ENCODE measurements at places on chromosomes 11 and 22.

GRCh38 chr11:126111458-126112116 lies 48.9 kb upstream of the CDON start:
- no peak for DNase-seq

DNA sequence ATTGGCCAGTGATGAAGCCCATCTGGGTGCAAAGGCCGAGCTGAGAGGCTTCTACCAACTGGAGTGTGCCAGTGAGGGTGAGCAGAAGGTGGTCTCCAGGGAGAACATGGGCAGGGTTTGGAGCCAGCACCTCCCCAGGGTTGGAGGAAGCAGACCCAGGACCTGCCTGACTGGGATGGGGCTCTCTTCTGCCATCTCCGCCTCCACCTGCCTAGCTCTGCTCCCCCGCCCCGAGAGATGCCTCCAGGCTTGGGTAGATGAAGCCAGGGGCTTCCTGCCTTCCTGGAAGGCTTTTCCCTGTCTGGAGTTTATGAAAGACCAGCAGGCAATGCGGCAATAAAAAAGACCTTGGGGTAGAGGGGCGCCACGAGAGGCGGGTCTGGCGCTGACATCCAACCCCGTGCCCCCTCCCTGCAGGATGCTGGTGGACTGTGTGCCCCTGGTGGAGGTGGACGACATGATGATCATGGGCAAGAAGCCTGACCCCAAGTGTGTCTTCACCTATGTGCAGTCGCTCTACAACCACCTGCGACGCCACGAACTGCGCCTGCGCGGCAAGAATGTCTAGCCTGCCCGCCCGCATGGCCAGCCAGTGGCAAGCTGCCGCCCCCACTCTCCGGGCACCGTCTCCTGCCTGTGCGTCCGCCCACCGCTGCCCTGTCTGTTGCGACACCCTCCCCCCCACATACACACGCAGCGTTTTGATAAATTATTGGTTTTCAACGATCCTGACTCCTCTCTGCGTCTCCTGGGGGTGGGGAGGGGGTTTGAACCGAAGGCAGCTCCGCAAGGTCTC lies 3.3 kb downstream of the SELENOM start:
- no peak for DNase-seq

DNA sequence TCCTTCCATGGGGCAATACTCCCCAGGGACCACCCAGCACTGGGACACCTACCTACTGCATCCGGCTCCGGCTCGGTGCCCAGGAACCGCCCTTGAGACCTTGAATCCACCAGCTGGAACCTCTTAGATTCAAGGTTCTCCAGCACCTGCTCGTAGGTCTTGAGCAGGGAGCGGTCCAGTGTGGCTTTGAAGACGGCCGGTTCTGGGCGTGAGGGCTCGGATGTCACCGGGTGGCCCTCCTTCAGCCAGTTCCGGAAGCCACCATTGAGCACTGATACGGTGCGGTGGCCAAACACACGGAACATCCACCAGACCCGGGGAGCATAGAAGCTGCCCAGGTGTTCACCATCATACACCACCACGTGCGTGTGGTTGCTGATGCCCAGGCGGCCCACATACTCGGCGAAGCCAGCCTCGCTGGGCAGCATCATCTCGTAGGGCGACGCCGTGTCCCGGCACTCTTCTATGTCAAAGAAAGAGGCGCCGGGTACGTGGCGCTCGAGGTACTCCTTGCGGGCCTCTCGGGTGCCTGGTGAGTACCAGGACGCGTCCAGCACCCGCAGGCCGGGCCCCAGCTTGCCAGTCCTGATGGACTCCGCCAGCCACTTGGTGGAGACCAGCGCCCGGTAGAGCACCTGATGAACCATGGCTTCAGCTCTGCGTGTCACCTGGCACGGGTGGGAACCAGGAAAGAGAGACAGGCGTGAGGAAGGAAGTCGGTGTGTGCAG lies 997 bp downstream of the TST start:
- no peak for DNase-seq

DNA sequence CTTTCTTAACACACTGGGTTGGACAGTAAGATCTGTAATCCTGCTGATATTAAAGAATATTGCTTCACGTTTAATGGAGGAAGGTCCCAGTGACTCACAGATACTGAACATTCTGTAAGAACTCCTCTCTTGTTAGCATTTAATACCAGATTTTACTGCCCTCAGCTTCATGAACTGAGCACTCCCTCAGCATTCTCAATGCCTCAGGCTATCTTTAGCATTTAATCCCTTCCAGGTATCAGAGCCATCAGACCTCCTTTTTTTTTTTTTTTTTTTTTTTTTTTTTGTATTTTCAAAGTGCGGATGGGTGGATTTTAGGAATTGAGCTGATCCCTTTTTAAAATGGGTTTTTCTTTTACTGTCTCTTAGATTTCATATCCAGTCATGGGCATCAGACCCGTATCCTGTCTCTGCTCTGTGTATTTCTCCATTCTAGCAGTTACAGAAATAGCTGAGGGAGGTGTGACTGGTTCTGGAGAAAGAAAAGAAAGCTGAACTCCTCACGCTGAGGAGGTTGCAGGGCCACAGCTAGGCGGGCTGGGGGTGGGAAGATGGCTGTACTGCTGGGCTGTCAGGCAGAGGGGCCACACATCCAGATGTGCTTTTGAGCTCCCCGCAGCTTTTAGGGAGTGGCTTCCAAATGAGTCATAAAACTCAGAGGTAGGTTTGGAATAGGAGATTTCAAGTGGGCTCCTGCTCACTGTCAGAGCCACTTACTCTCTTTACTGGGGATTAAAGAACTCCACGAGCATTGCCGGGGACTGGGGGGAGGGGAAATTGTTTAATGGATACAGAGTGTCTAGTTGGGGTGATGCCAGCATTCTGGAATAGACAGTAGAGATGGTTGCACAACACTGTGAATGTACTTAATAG lies 97.0 kb downstream of the SYT9 start:
- no peak for DNase-seq

DNA sequence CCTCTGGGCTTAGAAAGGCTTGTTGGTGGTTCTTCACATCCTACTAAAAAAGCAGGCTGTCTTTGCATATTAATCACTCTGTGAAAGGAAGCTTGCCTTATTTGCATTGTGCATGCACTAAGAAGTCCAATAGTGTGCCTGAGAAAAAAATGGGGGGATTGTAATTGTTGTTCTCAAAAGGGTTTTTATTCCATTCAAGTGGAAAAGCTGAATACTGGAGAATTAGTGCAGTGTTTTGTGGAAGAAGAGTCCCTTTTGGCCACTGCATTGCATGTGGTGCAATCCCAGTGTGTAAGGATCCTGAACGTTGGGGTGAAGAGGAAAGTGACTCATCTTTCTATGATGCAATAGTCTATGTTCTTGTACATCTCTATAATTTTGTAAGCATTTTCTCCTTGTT lies 16.5 kb downstream of the NCAM1 start:
- no peak for DNase-seq

DNA sequence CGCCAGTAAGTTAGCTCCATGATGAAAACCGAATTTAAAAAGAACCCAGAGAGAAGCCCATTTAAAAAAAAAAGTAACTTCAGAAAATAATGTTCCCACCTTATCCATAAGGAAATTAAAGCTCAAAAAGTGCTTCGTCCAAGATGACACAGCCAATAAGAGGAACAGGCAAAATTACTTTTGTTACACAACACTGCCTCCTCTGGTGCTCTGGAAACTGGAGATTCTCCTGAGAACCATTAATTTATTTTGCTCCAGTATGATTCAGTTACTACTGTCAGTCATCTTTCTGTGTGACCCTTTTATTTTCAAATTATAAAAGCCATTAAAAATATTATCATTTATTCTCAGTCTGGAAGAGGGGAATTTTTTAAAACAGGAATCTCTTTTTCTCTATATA lies 2.0 kb downstream of the IFT27 start:
- no peak for DNase-seq

DNA sequence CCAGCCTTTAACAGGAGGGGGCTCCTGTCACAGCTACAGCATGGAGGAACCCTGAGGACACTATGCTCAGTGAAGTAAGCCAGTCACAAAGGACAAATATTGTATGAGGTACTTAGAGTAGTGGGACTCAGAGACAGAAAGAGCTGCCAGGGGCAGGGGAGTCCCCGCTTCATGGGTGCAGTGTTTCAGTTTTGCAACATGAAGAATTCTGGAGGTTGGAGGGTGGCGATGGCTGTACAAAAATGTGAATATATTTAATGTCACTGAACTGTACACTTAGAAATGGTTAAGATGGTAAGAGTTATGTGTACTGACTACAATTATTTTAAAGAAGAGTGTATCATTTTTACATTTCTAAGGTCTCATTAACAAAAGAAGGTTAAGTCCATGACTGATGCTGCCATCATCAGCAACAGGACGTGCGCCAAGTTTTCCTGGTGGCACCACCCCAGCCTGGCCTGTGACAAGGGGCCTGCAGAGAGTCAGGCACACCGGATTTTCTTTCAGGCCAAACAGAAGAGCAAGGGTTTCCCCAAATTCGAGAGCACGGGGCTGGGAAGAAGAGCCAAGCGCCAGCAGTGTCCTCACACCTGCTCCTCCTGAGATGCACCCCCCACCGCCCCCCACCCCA lies 22.1 kb downstream of the YPEL1 start:
- no peak for DNase-seq

DNA sequence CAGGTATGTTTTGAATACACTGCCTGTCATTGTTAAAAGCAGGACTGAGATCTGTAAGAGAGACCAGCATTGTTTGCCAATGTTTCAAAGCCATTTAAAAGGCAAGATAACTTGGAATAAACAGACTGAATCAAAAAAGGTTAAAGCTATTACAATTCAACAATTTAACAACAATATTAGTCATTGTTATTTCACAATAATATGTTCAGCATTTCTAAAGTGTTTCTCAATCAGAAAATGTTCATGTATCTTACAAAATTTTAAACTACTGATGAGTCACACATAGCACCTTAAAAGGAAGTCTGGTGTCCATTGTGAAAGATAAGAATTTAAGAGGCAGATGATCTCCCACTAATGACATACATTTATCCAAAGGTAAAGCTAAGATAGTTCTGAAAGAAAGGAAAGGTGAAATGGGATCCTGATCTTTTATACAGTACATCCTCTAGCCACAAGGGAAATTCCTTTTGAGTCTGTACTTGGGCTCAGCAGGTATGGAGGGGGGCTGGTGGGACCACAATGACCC lies 79.7 kb downstream of the MAML2 start:
- DNase-seq, result no peak

DNA sequence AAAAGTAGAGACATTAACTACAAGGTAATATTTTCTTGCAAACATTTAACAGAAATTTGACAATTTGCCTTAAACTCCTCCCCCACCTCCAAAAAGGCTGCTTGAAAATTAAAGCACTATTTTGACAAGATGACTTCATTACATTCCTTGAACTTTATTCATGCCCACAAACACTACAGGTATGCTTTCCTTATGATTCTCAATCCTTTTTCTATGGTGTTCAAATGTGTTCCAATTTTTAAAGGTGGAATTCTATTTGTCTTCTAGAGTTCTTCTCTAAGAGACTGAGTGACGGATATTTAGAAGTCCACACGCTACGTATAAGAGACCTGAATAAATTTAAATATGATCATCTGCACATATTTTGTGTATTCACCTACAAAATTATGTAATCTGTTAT lies 69.4 kb downstream of the MRTFA start:
- DNase-seq, result no peak

GRCh38 chr22:44331881-44332714 lies 19.3 kb upstream of the SHISAL1 start:
- no peak for DNase-seq

DNA sequence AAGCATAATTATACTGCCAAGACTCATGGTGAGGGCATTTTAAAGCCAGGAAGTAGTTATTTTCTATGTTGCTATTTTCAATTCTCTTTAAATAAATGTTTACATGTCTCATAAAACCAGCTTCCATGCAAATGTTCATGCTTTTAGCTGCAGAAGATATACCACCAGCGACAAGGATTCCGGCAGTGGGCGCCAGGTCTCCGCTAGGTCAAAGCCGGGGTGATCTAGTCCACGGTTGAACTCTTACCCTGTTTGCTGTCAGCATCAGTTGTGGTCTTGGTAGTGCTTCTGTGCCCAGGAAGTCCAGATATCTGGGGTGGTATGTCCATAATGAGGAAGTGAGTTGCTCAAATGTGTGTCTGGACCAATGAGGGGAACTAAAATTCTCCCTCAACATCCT lies 265.7 kb downstream of the BRD1 start:
- no peak for DNase-seq

DNA sequence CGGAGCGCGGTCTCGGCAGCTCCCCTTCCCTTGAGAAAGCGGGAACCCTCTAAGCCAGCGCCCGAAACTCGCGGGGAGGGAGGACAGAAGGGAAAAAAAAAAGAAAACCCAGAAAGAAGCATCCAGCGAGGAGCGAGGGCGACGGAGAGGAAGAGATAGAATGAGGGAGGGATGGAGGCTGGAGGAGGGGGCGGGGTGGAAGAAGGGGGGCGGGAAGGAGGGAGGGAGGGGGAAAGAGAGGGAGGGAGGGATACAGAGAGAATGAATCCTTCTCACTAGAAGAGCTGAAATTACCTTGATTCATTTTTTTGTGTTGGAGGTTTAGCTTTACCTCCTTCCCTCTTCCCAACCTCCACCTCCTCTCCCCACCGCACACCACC lies 19.3 kb upstream of the BDNF start:
- DNase-seq, result no peak

DNA sequence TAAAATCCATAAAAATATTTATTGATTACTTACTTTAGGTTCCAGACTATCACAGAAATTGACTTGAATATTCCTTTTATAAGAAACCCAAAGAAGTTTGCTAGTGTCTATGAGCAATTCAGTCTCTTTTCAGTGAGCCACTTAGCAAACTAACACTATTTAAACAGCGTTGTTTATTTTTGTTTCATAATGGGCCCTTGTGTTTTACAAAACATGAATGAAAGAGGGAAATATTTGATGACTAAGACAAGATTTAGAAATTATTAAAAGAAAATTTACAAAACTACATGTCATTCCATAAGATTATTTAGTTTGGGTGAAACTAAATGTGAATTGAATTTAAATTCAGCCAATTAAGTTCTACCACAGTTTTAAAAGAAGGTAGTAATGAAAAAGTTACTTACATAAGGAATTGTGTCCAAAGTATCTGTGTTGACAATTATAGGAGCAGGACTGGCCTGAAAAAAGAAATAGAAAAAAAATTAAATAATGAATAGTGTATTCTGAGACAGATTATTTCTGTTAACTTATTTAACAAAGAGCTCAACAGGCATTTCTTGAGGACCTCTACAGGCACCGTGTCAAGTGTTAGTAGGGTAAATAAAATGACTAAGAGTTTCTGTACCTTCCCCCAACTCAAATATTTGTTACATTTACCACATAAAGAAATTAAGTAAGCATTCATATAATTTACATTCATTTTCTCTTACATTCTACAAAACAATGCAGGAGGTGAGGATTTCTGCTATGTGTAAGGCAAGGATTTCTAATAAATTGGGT lies 964.9 kb upstream of the CCDC90B start:
- DNase-seq, result no peak
